ENCODE measurements at places on chromosomes 1 and 21.

- DNase-seq: no peak
These were observed 8.4 kb upstream of the SLC19A1 start for GRCh38 chr21:45550522-45551210.

DNA sequence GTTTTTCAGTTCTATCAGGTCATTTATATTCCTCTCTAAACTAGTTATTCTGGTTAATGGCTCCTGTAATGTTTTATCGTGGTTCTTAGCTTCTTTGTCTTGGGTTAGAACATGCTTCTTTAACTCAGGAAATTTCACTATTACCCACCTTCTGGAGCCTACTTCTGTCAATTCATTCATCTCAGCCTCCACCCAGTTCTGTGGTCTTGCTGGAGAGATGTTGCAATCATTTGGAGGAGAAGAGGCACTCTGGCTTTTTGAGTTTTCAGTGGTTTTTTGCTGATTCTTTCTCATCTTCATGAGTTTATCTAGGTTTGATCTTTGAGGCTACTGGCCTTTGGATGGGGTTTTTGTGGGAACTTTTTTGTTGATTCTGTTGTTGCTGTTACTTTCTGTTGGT lies 213.0 kb downstream of the BRINP2 start:
- DNase-seq: no peak

DNA sequence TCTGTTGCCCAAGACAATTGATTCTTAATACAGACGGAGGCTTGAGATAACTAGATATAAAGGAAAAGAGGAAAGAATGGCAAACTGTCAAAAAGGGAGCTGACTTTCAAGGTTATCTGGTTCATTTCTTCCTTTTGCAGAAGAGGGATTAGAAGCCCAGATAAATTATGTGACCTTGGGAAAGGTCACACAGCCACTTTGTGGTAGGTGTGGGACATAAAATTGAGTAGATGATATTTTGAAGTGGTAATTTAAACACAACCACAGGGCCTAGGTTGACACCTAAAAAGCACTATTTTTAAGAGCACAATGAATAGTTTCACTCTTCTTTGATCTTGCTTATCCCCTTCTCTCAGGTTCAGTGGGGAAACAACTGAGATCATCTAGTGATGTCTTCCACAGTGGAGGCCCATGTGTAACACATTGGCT lies 16.9 kb upstream of the KIAA0040 start:
- DNase-seq: no peak

DNA sequence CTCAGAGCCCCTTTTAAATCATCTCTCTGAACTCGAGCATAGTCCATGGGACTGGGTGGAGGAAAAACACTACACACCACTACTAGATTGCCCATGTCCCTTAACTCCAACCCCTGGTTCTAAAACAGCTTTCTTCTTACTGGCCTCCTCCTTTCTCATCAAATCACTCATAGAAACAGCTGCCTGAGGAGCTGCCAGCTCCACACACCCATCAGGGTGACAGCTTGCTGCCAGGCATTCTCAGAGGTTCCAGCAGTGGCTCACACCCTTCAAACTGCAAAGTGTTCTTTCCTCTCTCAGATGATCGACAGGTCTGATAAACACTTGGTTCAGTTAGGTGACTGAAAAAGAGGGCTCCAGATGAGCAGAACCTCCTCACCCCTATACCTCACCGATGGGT lies 543.0 kb upstream of the PLXNA2 start:
- no peak for DNase-seq

GRCh38 chr1:109498161-109498801 lies 4.4 kb downstream of the CYB561D1 start:
- DNase-seq: peak; percentile 93

DNA sequence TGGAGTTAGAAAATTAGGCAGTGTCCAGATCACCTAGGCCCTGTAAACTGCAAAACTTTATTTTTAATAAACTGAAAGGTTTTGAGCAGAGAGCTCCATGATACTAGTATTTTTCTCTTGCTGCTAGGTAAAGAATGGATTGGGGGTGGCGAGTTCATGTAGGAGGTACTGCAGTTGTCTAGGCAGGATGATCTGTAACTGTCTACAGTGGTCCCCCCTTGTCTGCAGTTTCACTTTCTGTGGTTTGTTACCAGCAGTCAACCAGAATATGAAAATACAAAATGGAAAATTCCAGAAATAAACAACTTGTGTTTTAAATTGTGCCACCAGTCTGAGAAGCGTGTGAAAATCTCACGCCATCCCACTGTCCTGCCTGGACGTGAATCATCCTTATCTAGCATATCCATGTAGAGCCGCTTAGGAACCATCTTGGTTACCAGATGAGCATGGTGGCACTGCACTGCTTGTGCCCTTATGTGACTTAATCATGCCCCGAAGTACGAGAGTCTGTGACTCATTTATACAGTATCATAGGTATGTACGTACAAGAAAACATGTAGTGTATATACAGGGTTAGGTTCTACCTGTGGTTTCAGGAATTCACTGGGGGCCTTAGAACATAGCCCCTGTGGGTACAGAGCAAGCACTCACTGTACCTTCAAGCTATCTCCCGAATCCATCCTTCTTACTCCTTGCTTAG lies 94.2 kb downstream of the AHCTF1 start:
- no peak for DNase-seq

DNA sequence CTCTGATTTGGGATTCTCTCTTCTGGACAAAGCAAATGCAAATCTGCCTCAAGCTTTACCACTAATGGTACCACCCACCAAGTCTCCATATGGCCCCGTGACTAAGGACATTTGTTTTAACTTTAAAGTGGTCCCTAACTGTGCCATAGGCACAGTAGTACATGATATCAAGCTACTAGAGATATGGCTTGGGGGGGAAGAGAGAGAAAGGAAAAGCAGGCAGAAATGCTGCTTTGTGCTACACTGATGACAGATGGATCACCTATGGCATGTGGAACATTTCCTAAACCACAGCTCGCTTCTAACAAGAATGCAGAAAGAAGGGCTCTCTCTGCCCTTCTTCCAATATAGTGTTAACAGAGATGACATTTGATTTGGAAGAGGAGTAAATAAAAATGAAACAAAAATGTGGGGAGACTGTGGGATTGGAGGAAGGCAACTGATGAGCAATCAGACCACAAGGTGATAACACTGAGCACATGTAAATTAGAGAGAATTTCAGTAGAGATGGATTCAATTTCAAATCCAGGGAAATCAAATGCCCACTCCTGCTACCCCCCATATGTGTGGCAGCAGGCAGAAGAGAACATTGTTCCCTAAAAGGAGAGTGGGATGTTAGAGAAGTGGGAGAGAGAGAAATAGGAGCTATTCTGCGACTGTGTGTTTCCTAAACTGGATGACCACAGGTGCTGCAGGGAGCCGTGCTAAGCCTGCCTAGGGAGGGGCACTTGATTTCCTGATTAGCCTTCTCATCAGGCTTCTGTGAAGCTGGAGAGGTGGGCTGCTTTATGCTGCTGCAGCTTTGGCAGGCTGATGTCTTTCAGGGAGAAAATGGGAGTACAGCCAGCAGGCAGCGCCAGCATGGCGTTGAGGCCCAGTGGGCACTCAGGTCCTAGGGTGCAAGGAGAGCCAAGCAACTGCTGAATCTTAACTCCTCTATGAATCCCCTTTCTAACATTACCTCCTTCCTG lies 75.3 kb downstream of the ZNF648 start:
- DNase-seq: peak; percentile 70

GRCh38 chr1:21665711-21666575 lies 3.2 kb downstream of the RAP1GAP start:
- no peak for DNase-seq

DNA sequence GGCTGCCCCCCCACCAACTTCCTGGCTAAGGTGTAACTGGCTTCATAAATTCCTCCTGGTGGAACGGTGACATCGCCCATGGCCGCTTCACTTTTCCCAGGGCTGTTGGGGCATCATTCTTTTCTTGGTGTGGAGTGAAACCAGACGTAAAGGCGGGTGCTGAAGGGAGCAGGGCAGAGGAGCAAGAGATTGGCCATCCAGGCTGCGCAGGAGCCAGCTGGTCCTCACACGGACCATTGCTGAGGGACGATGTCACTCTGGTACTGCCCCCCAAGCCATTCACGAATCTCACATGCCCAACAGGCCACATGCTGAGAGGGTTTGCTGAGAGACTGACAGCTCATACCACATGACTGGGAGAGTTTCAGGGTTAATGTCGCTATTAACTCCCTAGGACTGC lies 10.5 kb upstream of the PKP1 start:
- DNase-seq: no peak

DNA sequence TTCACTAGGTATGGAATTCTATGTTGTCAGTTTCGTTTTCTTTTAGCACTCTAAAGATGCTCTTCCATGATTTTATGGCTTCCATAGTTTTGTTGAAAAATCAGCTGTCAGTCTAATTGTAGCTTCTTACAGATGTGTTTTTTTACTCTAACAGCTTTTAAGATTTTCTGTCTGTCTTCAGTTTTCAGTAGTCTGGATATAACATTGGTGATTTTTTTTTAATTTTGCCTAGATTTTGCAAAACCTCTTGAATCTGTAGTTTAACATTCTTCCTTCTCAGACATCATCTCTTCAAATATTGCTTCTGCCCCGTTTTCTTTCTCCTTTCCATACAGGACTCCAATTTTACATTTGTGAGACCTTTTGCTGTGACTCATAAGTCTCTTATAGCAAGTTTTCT lies 17.9 kb upstream of the DYRK1A start:
- no peak for DNase-seq

DNA sequence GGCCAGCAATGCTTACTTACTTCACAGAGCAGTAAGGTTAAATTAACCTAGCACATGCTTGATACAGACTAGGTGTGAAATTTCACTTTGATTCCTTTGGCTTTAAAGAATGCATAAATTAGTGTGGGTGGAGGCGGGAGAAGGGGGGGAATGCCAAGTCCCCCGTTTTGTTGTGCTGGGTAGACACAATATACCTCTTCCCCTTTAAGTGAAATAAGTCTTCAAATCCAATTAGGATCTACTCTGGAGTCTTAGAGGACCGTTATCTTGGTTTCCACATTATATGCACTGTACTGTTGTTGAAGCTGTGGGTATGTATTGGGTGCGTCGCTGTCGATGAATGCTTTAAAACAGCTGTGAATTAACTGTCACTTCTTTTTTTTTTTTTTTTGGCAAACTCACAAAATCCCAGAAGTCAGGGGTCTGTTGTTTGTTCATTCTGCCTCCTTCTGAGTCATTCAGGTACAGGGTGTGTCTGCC lies 1.6 kb upstream of the S1PR1 start:
- DNase-seq: no peak
